RCC 7860 (cell line): ENCODE measurements at places on chromosomes 2 and 18.

DNA sequence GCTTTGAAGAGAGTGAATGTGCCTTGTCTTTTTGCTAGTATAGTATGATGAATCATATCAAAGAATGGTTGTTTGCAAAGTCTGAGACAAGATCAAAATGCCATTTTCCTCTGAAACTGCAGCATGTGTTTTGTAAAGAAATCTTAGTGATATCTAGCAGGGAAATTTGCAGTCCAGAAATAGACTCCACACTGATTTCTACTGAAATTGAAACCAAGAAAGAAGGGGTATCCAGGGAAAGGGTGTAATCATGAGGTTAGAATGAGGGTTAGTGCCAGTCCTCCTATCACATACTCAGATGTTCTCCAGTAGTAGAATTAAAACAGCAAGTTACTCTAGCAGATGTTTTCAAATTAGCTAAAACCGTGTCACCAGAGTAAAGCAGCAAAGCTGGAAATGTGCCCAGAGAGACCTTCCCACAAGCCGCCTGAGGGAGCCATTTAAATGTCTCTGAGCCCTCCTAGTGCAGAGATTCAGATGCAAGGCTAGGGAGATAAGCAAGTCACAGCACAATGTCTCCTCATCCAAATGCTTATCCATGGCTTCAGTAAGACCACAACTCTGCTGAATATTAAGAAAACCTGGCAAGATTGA lies 4.9 kb downstream of the DLGAP1 start:
- DNase-seq = no peak

DNA sequence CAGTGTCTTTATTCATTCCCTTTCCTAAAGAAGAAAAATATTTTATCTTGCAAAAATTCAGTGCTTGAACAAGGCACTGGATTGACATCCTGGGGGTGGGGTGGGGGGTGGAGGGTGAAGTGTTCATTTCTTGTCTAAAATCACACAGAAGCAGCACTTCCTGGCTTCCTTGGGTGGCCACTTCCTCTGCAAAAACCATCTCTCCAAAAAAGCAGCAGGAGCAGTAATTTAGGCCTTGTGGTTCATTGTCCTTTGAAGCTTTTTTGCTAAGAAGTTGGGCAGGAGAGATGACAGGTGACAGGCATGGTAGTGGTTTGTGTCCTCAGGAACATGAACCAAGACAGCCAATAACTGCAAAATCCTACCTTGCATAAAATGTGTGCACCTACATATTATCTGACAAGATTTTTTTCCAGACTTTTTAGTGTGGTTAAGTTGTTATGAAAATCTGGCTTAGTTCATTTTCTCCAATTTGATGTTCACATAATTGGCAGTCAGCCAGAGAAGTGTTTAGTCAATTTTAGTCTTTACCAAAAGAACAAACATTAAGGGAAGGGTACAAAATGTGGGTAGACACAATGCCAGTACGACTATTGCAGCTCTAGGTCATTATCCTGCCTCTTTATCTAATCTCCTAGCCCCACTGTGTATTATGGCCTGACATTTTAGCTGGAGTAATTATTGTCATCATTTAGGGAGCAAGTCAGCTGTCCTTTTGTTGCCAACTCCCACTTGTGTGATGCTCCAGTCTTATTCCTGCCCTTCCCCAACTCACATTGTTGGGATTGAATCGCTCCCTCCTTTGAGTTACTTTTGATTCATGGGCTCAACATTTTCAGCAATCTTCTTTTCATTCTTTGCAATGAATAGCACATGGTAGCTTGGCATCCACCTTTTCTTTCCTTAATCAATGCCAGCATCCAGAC lies 177.2 kb downstream of the MYO3B start:
- DNase-seq = no peak

GRCh38 chr2:6832596-6833299 lies 33.0 kb downstream of the CMPK2 start:
- DNase-seq = no peak

- no peak for DNase-seq
Measured at GRCh38 chr2:187263675-187264560, 184.1 kb downstream of the CALCRL start.

DNA sequence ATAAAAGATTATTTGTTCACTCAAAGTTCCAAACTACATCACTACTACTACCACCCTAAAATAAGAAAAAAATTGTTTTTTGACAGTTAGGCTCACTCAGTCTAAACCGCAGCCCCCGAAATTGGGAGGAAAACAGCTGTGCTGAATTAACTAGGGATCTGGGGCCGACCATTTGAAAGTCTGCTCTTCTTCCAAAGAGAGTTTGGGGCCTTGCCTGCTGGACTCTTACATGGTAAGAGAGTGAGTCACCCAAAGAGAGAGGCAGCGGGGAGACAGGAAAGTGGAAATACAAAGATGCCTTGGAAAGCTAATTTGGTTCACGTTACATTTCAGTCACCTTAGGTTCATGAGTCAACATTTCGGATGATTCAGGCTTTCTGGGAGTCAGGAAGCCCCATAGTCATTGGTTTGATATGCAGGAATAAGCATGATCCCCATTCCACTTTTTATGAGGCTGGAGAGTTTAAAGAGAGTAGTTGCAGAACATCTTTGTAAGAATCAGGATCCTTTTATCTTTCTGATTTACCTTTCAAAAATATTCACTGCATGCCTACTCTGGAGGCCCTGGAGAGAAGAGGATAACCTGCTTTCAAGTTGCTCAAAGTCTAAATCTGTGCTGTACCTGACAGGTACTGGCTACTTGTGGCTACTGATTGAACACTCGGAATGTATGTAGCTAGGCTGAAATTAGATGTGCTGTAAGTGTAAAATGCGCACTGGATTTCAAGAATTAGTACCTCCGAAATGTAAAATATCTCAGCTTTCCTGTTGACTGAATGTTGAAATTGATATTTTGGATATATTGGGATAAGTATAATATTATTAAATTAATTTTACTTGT lies 995 bp upstream of the RTN4 start:
- peak; percentile 99 for DNase-seq

- peak; percentile 80 for DNase-seq
Measured at GRCh38 chr2:8636721-8637636, 44.9 kb upstream of the ID2 start.

GRCh38 chr2:3440477-3440876 lies 61.0 kb downstream of the TRAPPC12 start:
- DNase-seq = no peak

- DNase-seq = no peak
Measured at GRCh38 chr18:31798399-31798798, 37.7 kb upstream of the SLC25A52 start.

DNA sequence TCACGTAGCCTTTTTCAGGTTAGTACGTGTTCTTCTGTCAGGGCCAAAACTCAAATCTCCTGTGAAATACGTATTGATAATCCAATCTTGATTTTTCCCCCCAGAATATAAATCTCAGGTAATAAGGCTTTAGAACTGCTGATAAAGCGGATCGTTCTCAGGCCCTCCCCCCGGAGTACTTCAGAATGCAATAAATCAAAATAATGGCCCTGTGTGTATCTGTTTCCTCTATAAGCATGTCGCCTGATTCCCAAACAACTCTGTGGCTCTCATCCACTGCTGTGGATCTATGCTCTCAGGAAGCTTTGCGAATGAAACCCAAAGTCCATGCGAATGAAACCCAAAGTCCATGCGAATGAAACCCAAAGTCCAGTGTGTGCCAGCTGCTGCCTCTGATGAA lies 49.4 kb downstream of the IMPA2 start:
- no peak for DNase-seq

- peak; percentile 50 for DNase-seq
Measured at GRCh38 chr18:26655525-26656430, 107.4 kb upstream of the KCTD1 start.

- DNase-seq = no peak
Measured at GRCh38 chr2:232526372-232526941, 497 bp downstream of the CHRND start.

DNA sequence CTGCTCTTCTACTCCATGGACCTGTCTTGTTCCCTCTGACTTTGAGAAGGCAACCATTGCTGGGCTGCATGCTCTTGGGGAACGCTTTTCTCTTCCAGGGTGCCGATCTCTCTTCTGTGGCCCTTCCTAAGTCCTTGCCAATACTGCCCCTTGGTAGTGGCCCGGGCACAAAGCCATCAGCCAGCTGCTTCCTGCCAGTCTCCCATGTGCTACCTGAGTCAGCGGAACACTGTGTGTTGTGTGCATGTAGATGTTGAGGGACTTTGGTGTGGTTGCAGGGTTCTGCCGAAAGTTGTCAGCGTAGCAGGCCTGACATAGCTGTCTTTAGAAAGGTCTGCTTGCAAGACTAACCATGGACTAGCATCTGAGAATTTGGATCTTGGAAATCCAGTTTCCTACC lies 35.4 kb downstream of the MGAT5 start:
- DNase-seq = no peak

GRCh38 chr2:225056330-225057073 lies 14.2 kb upstream of the DOCK10 start:
- DNase-seq = no peak

DNA sequence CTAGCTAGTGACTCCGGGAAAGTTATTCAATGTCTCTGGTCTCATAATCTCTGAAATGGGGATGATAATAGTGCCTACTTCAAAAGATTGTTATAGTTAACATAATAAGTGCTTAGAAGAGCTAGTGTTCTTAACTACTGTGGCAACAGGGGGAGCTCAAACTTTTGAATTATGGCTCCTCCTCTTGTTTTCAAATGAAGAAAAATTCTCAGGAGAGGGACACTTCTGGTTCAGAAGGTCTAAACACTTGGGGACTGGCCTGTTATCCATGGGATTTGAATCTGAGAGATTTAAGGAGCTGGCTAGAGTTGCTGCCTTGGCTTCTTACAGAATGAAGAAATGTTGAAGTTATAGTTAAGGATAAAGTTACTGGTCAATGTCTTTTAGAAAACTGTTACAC lies 92.2 kb upstream of the ITGB6 start:
- DNase-seq = no peak

DNA sequence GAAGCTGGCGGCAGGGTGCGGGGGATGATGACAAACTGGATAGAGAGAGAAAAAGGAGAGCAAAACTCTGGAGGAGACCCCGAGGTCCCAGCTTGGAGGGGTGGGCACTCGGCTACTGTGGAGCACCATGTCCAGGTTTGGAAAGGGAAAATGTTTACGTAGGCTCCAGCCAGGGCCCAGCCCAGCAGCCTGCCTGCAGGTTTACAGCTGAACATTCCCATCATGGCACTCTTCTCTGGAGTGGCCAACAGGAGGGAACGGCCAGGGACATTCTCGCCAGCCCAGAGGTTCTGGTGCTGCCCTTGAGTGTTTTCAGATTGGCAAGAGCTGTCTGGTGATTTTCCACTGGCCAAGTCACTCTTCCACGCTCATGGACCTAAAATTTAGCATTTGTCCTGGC lies 262.9 kb upstream of the TCF4 start:
- no peak for DNase-seq

DNA sequence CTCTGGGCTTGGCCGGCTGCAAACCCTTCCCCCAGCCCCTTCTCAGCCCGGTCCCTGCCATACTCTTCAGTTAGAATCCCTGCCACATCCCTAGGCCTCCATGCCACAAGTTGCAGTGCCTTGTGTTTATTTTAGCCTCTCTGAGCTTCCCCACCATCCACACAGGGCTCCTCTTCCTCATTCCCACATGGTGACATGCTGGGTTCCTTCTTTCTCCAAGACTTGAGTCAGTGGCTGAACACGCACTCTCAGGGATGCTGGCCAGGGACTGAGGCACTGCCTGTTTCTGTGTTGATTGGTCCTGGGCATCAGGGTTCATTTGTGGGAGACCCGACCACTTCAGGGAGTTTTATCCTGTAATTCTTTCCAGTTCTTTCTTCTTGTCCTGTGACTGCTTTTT lies 56.3 kb downstream of the KCNS3 start:
- DNase-seq = peak; percentile 19

- no peak for DNase-seq
Measured at GRCh38 chr2:18706001-18706400, 116.6 kb upstream of the NT5C1B start.

DNA sequence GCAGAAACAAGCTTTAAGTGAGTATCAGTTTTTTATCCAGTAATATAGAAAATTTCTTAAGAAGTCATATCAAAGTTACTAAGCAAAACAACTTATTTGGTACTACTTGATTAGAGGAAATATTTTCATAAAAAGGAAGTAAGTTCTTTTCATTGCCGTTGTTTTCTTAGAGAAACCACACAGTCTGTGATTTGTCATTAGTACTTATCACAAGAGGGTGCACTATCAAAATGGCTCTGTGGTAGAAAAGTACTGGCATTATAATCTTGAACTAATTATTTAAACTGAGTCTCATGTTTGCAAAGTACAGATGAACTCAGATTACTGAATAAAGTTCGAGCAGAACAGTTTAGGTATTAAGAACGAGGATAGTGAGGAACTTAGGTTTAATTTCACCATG lies 93.4 kb downstream of the IKZF2 start:
- no peak for DNase-seq

DNA sequence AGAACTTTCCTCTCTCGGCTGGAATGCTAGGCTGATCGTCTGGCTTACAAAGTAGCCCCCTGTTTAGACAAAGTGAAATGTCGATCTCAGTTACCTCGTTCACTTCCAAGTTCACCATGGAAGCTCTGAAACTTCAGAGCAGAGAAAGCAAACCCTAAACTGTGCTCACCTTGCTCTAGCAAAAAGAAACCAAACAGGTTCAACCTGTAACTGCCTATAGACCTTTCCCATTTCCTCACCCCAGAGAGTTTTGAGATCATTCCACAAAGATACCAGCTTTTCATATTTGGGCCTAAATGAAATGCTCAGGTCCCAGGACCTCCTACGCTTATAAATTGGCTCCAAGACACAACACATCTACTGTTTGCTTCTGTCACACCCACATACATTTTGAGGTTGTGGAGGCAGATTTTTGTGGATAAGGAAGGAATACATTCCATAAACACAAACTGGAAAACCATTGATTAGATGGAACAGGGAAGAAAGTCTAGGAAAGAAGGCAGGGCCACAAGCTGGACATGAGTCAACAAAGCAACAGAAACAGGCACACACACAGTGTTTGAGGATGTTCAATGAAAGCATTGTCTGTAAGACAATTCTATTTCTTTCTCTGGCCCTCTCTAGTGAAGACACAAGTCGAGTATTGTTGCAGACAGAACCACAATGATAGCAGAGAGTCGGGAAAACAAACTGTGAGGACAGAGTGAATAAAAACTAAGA lies 52.8 kb upstream of the TGIF1 start:
- no peak for DNase-seq

DNA sequence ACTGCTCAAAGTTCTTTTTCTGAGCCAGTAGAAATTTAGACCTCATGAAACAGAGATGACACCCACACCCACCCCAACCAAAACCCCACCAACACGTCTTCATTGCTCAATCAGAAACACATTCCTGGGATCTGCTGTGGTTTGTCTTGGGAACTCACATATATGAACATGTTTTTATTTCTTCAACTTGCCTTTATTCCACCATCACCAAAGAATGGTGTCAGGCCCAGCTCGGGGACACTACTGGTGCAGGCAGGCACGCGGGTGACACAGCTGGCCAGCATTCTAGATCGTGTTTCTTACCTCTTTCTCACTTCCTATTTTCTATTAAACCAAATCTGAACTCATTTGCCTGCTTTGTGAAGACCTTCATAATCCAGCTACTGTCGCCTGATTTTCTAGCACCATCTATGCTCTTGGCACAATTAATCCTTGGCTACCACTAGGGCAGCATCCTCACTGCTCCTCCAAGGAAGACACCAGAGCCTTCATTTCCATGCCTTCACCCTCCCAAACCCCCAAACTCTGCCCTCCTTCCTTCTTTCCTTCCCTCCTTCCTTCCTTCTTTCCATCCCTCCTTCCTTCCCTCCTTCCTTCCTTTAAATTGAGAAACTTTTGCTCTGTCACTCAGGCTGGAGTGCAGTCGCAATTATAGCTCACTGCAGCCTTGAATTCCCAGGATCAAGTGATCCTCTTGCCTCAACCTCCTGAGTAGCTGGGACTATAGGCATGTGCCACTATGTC lies 157.1 kb downstream of the BCL2 start:
- no peak for DNase-seq

- no peak for DNase-seq
Measured at GRCh38 chr2:71576541-71576940, 123.2 kb downstream of the DYSF start.
